HT-29 (cell line): ENCODE measurements at places on chromosomes 2 and 18. TPM values are rescaled to one million over a fixed set of nuclear protein-coding genes. Genes with fewer than 3 reads are reported as not detected.
A peak's percentile ranks its signal among the peaks of the same experiment; 100 is the strongest.

The CXCR4 gene
- total RNA-seq, result 4.9 and 5.4 TPM in 2 replicates

GRCh38 chr2:168244318-168244717 is 3.1 kb downstream of the STK39 start:
- DNase-seq, result peak; percentile 70

GRCh38 chr2:26579025-26579722 is 62.0 kb downstream of the CIB4 start:
- DNase-seq, result no peak

DNA sequence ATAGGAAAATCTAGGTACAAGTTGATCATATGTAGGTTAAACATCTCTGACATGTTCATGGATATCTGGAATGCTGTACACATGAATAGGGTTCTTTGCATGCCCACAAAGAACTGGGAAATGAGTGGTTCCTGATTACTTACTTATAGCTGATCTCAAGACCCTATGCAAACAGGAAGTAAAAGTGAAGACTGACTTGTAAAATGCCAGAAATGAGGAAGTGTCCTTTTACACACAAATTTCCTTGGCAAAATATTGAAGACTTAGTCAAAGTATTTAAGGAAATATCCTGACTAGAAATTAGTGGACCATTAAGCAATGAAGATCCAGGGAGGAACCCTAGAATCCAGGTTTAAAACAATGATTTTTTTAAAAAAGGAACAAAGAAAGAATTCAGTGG is 203.7 kb upstream of the DLGAP1 start:
- peak; percentile 7 for DNase-seq

GRCh38 chr2:31428001-31428418 is 13.5 kb upstream of the XDH start:
- peak; percentile 36 for DNase-seq

- no peak for DNase-seq
These were observed 19.3 kb upstream of the ACKR3 start for GRCh38 chr2:236550290-236550689.

- peak; percentile 55 for DNase-seq
These were observed 97.2 kb downstream of the PLEKHM3 start for GRCh38 chr2:207928079-207928478.

- no peak for DNase-seq
These were observed 231.9 kb upstream of the MMADHC start for GRCh38 chr2:149819356-149819957.

The NYAP2 gene
- 0.05 TPM in 1 of 2 replicates, not detected in the other for total RNA-seq

The C1QL2 gene
- total RNA-seq, result not detected in 2 replicates

- DNase-seq, result peak; percentile 54
These were observed 623.9 kb downstream of the NYAP2 start for GRCh38 chr2:226023383-226023782.

DNA sequence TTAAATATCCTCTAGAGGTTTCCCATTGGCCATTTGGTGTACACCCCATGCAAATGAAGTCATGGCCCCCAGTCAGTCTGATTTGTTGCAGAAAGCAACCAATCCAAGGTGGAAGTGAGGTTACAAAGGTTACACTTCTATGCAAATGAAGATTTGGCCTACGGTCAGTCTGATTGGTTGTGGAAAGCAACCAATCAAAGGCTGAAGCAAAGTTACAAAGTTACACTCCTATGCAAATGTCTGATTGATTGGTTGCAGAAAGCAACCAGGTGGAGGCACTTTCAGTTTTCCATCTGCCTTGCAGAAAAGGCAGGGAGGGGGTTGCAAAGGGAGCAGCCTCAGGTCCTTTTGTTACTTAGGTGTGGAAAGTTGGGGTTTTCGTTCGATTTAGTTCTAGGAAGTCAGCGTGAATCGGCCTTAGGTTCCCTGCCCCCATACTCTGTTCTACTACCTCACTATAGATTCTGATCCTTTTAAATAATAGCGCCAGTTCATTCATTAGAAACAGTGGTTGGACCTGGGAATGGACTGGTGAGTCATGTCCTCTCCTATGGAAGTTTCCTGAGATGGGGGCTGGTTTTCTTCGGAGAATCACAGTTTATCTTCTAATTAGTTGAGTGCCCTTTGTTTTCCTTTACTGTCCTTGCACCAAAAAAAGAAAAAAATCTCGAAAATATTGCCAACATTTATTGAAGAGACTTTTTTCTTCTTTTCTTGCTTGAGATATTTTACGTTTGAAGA is 279.5 kb downstream of the AGAP1 start:
- no peak for DNase-seq

DNA sequence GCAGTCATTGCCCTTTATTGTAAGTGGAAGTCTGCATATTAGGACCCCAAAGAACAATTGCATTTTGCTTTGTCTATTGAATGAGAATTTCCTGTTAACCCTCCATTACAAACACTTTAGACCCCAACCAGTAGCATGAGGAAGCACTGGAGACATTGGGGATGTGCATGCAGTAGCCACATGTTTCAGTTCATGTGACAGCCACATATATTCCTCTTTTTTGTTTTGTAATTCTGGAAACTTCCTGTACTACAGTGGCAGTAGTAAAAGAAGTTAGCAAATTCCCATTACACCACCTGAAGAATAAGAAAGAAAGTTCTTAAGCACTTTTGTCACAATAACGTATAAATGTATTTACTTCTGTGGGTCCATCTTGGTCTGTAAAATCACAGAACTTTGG is 281.1 kb upstream of the SLC14A2 start:
- no peak for DNase-seq

The IL36G gene
- total RNA-seq, result not detected in 2 replicates

- DNase-seq, result no peak
These were observed 181.3 kb upstream of the HAAO start for GRCh38 chr2:42973726-42974125.

DNA sequence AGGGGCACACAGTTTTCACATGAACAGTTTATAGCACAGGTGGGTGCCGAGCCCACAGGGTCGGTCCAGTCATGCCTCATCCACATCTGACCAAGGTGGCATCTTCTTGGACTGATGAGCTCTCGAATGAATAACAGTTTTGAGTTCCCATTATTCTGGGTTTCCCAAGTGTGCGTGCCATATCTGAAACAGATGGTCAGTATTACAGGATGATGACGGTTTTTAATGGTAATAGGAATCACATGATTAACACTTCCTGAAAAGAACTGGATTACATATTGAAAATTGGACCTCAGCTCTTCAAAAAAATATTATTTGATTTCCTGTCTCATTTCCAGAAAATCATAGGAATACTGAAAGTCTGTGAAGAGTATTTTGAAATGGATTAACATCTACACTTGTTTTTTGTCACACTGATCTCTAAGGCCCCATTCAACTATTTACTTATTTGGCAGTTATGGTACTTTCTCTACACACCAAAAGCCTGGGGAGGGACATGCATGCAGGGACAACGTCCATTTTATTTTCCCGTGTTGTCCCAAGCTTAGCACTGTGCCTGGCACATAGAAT is 22.2 kb upstream of the NAB1 start:
- DNase-seq, result no peak

The CRYGC gene
- total RNA-seq, result not detected in 2 replicates

The CYTIP gene
- total RNA-seq, result 0.08 TPM in 1 of 2 replicates, not detected in the other

The ZSWIM2 gene
- not detected in 2 replicates for total RNA-seq

DNA sequence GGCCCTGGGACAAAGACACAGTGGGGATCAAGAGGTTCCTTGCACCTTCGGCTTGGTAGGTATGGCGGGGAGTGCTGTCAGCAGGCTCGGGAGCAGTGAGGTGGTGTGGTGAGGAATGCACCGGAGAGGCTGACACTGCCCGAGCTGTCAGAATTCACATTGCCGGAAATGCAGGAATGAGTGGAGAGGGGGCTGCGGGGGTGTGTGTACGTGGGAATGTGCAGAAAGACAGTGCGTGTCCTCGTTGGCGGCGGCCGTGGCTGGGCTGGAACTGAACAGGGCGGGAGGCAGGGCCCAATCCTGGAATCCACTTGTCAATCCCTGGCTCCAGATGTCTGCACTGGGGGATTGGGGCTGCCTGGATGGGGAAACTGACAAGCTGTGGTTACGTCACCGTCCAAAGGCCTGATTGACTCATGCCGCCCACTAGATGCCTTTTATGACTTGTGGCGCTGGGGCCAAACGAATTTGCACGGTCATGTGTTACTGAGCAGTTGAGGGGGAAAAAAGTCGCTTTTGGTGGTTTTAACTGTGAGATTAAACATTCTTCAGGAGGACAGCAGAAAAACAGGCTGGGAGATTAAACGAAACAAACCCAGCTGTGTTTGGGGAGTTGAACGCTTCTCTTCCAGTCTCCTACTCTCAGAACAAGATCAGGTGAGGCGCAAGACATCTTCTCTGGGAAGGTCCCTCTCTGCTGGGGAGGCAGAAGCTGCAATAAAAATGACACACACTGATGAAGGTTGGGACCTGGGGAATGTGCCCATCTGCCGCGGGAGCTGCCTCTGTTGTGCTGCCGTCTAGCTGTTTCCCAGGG is 189.4 kb upstream of the GLI2 start:
- DNase-seq, result no peak

The POU3F3 gene
- not detected in 2 replicates for total RNA-seq

The DSG2 gene
- 16.5 and 17.8 TPM in 2 replicates for total RNA-seq

The SLC9A4 gene
- not detected in 2 replicates for total RNA-seq

The ANKRD30B gene
- 0.03 and 0.33 TPM in 2 replicates for total RNA-seq

DNA sequence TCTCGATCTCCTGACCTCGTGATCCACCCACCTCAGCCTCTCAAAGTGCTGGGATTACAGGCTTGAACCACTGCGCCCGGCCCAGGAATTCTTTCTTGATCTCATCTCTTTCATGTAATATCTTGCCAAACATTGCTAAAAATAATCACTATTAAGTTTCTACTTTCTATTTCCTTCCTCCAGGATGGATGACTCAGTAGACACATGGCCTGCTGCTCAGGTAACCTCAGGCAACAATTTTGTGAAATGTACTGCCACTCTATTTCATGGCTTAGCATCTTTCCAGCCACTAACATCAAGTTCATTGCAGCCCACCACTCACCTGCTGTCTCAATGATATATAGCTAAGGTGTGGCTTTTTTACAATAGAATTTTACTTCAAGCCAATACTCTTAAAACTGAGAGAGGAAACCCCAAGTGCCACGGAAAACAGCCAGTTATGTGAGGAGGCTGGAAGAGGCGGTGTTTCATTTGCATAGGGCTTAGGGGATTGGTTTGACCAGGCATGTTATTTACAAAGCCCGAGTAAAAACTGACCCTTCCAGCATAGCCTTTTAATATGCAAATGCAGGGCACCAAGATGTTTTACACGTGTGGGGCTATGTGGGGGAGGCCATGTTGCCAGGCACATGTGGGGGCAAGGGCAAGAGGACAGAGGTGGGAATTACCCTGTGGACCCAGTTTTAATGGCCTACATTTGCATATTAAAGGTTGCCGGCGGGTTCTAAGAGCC is 11.3 kb upstream of the SUMO1 start:
- DNase-seq, result no peak

DNA sequence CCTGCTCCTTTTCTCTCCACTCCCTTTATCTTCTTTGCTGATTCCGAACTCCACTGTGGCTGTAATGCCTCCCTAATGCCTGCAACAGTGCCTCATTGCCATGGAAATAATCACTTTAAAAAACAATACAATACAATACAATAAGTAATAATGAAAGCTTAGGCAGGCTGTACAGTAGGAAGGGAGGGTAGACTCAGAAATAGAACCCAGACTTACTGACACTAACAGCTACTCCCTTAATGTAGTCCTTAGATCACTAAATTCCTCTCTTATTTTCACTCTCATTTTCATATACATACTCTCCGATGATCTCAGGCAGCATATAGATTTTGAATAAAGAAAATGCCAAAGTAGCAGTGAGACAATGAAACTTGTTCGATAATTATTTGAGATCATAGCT is 70.2 kb downstream of the DLGAP1 start:
- no peak for DNase-seq

GRCh38 chr18:2654169-2654927 is 1.2 kb upstream of the SMCHD1 start:
- DNase-seq, result peak; percentile 73

GRCh38 chr18:28158083-28158581 is 18.8 kb downstream of the CDH2 start:
- DNase-seq, result no peak

DNA sequence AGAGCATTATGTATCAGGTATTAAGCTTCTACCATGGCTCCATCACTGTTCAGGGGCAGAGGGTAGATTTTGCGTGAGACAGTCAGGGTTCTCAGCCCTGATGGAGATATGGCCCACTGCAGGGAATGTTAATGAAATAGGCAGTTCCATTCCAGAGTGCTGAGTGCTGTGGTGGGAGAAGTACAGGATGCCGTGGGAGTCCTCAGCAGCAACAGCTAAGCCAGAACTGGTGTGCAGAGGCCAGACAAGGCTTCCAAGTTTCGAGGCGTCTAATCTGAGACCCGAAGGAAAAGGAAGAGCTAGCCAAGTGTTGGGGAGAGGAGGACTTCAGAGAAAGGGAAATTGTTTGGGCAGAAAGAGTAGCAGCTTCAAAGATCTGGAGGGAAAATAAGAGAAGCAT is 30.2 kb upstream of the MAPRE2 start:
- DNase-seq, result no peak

DNA sequence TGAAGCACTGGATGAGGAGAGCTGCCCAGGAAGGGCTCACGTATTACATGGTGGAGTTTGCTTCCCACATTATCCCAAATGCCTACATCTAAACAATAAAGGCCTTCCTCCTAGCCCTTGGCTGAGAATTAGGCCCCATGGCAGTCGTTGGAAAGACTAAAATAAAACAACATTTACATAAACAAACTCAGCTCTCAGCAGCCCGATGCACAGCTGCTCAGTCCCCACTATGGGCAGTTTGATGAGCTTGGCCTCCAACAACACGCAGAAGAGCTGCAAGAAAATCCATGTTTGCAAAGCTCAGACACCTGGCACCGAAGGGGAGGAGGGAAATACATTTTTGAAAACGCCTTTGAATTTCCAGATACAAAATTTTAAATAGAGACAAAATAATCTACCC is 352.4 kb downstream of the EIPR1 start:
- DNase-seq, result no peak

DNA sequence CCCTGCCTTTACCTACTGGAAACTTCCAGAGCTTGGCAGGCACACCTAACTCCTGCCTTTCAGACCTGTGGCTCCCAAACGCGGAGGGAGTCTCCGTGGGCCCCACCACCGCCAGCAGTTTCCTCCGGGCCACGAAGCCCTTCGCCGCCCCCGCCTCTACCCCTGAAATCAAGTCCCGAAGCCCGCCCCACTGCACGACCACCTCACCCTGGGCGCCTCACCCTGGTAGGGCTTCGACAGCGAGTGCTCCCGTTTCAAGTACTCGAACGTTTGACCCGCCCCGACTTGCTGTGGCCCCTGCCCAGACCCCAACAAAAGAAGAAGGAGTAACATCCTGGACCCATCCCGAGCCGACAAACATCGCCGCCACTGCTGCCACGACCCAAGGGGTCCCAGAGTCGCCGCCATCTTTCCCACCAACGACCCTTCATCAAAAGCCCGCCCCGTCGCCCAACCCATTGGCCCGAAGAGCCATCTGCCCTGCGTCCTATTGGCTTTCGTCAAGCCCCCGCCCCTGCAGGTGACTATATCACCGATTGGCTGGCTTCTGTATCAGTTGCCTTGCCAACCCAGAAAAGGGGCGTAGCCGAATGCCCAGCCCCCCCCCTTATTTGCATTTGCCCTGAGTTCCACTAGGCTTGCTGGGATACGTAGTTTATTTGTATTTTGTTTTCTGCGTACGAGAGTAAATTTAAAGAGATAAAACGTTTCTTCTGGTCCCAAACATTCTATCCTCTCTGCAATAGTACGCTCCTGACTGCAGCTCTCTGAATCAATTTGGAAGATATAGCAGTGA is at the start of gene LMAN2L:
LMAN2L (minus strand) TSS at position 432 of the 796 bp plus-strand sequence; CDS start at position 408, 24 bp downstream.
- peak; percentile 98 for DNase-seq
